AG10803 (cell line): ENCODE measurements at places on chromosomes 7 and 10.

DNA sequence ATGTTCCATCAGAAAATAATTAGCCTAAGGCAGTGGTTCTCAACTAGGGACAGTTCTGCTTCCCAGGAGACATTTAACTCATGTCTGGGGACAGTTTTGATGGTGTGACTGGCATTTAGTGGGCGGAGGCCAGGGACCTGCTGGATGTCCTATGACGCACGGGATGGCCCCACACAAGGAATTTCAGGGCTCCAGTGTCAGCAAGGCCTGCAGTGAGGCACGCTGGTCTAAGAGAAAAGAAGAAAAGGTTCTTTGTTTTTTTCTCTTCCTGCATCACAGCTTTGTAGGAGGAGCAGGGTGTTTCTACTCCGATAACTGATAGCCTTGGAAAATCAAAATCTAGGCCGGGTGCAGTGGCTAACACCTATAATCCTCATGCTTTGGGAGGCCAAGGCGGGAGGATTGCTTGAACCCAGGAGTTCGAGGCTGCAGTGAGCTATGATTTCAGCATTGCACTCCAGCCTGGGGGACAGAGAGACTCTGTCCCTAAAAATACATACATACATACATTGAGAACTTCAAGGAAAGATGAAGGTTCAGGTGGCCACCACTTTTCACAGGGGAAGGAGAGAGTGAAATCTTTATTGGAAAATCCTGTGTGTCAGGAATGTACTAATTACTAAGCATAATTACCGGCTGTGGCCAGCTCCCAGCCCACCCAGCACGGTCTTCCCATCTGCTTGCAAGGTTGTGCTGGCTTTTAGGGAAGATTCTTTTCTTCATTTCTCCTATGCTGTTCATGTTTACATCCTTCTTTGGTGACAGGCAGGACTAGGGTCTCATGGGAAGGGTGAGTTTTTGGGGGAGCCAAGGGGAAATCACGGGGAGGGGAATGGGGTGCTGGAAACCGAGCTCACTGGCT is 150.4 kb downstream of the ACTR3B start:
- no peak for DNase-seq

DNA sequence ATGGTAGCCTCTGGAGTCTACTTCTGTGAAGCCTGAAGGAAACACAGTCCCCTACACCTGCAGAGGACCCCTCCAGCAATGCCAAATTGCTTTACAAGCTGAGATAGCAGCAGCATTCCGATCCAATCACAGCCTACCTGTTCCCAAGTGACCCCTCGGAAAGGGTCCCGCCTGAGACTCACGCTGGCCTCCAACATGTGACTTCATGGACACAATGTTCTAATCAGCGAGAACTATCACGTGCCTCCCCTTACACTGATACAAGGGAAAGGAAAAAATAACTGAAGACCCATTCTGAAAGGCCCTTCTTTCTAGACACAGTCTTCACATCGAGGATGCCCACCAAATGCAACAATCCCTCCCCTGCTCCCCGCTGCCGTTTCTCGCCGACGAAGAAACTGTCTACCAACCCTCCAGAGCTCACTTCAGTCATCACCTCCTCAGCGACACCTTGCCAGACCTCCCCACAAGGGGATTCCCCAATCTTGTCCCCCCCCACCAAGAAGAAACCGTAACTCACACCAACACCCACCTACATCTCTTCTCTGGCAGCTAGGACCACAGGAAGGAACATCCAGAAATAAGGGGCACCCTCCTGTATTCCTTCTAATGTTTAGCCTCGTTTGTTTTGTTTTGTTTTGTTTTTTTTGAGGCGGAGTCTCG is 1.8 kb downstream of the SNX8 start:
- DNase-seq = no peak

GRCh38 chr10:11050301-11051287 is 32.9 kb downstream of the CELF2 start:
- DNase-seq = no peak

- peak; percentile 41 for DNase-seq
Measured at GRCh38 chr7:44073664-44074348, 8.4 kb upstream of the PGAM2 start.

- DNase-seq = no peak
Measured at GRCh38 chr7:3207387-3207902, 93.6 kb upstream of the SDK1 start.

DNA sequence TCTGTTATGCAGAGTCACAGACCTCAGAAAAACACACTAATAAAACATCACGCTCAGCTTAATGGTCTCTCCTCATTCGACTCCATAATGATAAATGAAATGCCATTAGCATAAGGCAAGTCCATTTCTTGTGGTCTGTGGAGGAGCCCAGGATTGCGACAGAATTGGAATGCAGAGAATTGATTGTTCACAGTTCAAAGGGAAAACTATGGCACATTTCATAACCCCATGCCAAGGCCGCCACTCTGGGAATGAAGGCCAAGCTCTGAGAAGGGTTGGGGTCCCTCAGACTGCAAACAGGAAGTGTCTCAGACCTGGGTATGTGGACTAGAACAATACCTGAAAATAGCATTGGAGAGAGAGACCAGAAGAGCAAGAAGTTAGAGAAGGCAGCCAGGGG is 398.9 kb downstream of the ADRA2A start:
- peak; percentile 92 for DNase-seq

DNA sequence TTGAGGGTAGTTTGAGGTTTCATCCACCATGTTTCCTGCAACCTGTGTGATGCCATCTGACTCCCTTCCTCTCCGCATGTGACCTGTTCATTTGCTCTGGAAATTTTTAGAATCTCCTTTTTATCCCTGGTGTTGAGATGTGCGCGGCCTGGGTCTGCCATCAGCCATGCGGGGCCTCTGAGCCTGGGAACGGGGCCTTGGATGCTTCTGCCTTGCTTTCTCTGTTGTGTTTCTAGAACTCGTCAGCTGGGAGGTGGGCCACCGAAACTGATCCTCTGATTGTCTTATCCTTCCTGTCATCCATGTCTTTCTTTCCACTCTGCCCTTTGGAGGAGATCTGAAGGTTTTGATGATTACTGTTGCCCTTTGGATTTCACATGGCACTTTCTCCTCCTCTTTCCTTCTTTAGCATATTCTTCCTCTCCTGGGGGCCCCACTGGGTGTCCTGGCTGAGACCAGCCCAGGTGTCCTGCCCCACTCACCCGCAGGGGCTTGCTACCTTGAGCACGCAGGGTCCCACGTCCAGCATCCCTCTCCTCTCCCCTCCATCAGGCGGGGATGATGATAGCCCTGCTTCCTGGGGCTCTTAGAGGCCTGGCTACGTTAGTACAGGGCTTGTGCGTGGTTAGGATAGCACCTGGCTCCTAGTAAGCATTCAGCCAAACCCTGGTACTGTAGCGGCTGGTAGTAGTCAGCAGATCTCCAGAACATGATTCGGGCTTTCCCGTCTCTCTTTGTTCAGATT is 29.9 kb downstream of the PPP2R2D start:
- DNase-seq = no peak

- no peak for DNase-seq
Measured at GRCh38 chr7:147857152-147858140, 733.1 kb upstream of the C7orf33 start.

GRCh38 chr7:67711706-67712105 is 715.1 kb downstream of the TYW1 start:
- no peak for DNase-seq

- DNase-seq = no peak
Measured at GRCh38 chr10:111347386-111348013, 270.7 kb downstream of the ADRA2A start.

GRCh38 chr10:103466734-103467133 is 8.0 kb upstream of the CALHM1 start:
- DNase-seq = peak; percentile 28

DNA sequence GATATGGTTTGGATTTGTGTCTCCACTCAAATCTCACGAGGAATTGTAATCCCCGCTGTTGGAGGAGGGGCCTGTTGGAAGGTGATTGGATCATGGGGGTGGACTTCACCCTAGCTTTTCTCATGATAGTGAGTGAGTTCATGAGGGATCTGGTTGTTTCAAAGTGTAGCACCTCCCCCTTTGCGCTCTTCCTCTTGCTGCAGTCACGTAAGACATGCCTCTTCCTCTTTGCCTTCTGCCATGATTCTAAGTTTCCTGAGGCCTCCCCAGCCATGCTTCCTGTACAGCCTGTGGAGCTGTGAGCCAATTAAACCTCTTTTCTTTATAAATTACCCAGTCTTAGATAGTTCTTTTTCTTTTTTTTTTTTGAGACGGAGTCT is 17.1 kb downstream of the CDNF start:
- DNase-seq = no peak
